NCI-H2029 (cell line): ENCODE measurements at places on chromosomes 5 and 9.
A peak's percentile ranks its signal among the peaks of the same experiment; 100 is the strongest.

DNA sequence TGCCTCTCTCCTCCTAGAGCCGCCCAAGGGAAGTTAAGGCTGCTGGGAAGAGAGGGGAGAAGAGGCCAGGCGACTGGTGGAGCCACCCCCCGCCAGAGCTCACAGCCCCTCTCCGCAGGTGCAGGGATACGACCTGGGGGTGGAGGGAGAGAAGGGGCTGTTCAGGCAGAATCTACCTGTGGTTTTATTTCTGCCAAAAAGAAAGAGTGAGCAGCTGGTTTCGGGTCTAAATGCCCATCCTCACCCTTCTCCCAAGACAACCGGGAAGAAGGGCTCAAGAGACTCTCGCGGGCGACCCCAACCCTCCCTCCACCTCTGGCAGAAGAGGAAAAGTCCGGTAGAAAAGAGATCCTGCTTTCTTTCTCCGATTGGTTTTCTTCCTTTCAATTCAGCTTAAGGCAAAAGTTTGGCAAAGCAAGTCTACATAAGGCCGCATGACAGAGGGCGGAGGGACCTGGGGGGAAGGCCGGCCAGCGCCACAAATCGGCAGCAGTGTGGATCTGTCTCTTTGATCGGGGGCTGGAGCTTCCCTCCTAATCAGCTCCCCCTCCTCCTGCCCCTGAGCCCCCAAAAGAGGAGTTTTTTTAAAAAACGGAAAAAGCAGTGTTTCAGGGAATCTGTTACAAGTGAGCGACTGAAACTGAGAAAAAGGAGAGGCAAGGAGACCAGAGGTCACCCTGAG is 16.3 kb downstream of the FAM78A start:
- no peak for DNase-seq

DNA sequence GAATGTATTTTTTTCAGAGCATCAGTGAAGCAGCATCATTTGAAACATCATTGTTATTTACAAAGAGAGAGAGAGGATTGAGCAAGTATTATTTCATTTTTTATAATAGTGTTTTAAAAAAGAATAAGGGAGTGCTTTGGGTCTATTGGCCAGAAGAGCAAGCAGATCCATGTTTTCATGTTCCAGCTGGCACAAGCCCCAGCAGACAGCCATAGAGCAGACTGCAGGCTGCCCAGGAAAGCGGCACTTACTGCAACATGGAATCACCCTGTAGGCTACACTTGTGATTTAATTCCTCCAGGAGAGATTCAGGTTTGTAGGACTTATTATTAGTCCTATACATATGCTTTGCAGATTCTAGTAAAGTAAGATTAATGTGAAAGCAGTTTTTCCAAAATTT is 407.0 kb upstream of the GRAMD2B start:
- DNase-seq: peak; percentile 12

GRCh38 chr5:168291964-168292785 is 730 bp downstream of the WWC1 start:
- DNase-seq: no peak

DNA sequence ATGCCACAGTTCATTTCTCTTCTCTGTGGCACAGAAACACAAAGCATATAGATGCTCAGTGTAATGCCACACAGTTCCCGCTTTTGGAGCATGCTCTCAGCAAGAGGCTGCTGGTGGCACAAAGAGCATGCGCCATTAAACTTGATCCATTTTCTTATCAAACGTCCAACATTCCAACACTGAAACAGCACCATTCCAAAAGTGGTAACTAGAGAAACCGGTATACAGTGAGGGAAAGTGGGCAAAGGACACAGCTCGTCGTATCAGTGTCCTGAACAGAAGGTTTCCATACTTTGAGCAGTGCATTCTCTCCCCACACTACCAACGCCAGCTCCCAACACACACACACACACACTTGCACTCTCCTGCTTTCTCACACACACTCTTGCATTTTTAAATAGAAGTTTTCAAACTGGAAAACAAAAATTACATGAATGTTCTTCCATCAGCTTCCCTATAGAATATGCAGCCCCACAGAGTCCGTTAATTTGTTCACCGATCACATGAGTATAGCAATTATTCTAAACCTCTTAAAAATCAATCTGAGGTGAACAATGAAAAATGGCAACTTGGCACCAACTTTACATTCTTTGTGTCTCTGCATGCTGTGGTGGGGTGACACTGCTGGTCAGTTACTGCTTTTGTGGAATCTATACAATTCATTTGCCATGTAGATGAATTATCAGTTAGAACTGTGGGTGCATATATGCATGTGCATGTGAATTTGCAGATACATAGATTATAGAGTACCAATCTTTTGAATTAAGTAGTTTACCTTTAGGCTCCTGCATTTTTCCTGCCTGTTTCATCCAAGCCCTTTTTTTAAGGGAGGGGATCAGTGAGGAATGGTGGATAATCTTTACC is 5.7 kb downstream of the NFIB start:
- no peak for DNase-seq

- DNase-seq: peak; percentile 90
These were observed 275.2 kb upstream of the PCSK5 start for GRCh38 chr9:75615284-75615683.

- DNase-seq: no peak
These were observed 304.1 kb downstream of the ARRDC3 start for GRCh38 chr5:91079037-91079436.

GRCh38 chr9:2072752-2073405 is 57.7 kb downstream of the SMARCA2 start:
- DNase-seq: no peak

DNA sequence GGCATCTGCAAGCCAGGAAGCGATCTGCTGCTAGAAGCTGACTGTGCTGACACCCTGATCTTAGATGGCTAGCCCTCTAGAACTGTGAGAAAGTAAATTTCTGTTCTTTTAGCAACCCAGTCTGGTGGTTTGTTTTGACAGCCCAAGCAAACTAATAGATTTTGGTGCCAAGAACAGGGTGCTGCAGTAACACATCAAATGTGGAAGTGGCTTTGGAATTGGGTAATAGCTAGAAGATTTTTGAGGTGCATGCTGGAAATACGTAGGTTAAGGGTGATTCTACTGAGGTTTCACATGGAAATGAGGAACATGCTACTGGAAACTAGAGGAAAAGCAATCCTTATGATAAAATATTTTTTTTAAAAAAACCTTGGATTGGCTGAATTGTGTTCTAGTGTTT is 153.5 kb upstream of the SH3GL2 start:
- no peak for DNase-seq

GRCh38 chr9:33800886-33801285 is 5.5 kb downstream of the PRSS3 start:
- no peak for DNase-seq

- no peak for DNase-seq
These were observed 770.0 kb upstream of the CDH10 start for GRCh38 chr5:25414742-25415141.

DNA sequence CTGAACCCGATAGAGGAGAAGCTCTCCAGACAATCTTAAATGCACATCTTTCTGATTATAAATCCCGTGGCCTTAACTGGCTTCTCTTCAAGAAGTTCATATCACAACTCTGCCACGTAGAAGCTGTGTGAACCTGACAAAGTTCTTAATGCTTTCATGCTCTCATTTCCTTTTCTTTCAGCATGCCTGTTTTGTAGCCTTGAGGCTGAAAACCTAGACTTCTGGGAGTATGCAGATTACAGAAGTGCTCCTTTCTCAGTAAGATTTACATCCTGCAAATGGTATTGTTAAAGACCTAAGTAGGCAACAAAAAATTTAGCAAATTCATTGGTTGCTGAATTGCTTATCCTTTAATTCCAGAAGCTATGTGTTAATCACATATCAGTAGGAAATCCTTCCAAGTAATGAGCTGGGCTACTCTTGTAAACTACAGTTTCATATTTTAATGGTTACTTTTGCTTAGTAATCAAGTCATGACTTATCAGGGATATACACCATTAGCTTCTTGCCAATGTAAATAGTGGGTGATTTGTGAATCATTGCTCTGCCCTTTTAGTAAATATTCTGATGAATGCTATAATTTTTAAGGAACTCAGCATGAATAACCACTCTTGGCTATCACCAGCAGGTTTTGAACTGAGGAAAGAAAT is 334.7 kb downstream of the FBXL7 start:
- no peak for DNase-seq

- DNase-seq: no peak
These were observed 67.0 kb downstream of the LRSAM1 start for GRCh38 chr9:127518091-127518856.

DNA sequence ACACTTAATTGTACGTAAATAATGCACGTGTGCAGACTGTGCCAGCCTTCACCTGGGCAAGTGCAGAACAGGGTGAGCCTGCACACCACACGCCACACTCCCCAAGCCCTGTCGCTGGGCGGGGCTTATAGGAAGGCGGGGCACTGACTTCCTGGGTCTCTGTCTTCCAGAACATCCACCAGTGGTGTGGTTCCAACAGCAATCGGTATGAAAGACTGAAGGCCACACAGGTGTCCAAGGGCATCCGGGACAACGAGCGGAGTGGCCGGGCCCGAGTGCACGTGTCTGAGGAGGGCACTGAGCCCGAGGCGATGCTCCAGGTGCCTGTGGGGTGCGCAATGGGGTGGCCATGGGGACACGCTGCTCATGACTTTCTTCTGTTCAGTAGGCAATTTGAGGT is 44.2 kb downstream of the GSN start:
- no peak for DNase-seq

- peak; percentile 53 for DNase-seq
These were observed 2.6 kb downstream of the CTNNAL1 start for GRCh38 chr9:109010746-109011145.

GRCh38 chr9:107176436-107177151 is 106.5 kb upstream of the RAD23B start:
- DNase-seq: no peak

GRCh38 chr9:96494215-96494800 is 44.3 kb downstream of the HABP4 start:
- DNase-seq: no peak

DNA sequence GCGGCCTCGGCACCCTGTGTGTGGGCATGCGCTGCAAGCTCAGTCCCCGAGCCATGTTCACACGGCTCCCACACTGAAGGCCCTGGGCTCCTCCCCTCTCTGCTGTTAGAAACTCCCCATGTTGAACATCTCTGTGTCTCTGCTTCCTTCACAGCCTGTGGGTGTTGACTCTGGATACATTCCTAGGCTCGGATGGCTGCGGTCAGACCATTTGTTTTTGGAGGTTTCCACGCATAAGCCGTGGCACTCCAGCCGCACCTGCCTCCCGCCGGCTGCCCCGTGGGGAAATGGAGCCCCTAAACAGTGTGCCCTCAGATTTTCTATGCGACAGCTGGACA is 31.2 kb upstream of the LRRC14B start:
- no peak for DNase-seq

- no peak for DNase-seq
These were observed 7.3 kb downstream of the PDGFRB start for GRCh38 chr5:150148117-150148927.

- DNase-seq: no peak
These were observed 184.4 kb downstream of the HSD17B3 start for GRCh38 chr9:96117398-96118080.

DNA sequence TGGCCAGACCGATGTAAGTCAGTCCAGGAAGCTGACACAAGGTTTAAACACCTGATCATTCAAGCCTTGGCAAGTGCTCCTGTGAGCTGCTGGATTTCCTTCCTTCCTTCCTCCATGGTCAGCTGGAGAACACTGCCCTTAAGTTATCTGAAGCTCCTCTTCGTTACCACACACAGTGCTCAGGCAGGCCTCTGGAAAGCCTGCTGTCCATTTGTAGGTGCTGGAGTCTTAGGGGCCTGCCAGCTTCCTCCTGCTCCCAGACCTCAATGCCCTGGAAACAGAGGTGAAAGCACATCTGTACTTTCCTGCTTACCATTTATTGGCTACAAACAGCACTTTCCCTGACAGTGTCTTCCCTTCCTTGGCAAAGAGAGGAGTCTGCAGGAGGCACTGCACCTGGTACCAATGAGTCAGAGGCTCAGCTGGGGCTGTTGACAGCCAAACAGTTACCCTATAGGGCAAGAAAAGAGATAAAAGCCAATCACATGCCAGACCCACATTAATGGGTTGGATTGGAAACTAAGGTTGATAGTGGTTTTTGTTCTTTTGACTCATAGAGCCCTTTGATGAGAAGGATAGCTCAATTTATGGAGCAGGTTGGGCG is 72.6 kb upstream of the PUM3 start:
- DNase-seq: no peak

GRCh38 chr9:1388216-1388615 is 338.1 kb downstream of the DMRT2 start:
- DNase-seq: no peak
